Motor neuron (in vitro differentiated cells): ENCODE measurements at places on chromosomes 4 and X.

GRCh38 chr4:105283501-105283900 is 136.8 kb downstream of the TET2 start:
- no peak for ATAC-seq

GRCh38 chrX:46447384-46447783 is 97.8 kb downstream of the ZNF674 start:
- ATAC-seq, result peak; percentile 66

DNA sequence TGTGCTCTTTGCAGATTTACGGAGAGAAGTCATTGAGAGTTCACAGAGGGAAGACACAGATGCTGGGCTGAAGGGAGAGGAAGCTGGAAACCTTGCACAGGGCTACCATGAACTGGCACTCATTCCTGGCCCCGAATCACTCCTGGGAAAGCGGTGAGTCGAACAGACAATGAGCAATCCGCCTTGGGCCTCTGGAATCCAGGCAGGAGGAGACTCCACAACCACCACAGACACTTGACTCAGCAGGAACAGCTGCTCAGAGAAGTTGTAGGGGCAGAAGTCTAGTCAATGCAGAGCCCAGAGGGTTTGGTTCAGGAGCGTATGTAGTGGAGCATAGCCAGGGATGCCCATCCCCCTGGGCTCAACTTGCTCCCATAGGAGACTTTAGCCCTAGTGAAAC is 62.8 kb upstream of the GRIA3 start:
- no peak for ATAC-seq

DNA sequence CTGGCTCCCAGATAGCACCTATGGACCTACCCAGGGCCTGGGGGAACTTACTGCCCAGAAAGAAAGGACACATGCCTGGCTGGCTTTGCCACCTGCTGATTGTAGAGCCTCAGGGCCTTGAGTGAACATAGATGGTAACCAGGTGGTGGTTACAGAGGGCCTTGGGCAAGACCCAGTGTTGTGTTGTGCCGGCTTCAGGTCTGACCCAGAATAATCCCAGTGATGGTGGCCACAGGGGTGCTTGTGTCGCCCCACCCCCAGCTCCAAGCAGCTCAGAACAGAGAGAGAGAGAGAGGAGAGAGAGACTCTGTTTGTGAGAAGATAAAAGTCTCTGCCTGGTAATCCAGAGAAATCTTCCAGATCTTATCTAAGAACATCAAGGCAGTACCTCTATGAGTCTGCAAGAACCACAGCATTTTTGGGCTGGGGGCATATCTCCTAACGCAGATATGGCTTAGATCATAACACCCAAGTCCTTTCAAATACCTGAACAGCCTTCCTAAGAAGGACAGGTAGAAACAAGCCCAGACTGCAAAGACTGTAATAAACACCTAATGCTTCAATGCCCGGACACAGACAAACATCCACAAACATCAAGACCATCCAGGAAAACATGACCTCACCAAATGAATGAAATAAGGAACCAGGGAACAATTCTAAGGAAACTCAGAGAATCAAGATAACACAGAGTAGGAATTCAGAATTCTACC is 16.3 kb upstream of the RP2 start:
- no peak for ATAC-seq

GRCh38 chr4:123510221-123510620 is 113.6 kb downstream of the SPRY1 start:
- no peak for ATAC-seq

GRCh38 chr4:139530833-139531427 is 25.1 kb downstream of the SETD7 start:
- ATAC-seq, result peak; percentile 30

GRCh38 chr4:80072744-80073472 is at the start of gene ANTXR2:
Gene ANTXR2, minus strand, starts transcription at chr4:80073229. Its CDS starts 669 bp downstream, at chr4:80072560.
- ATAC-seq, result peak; percentile 84

- no peak for ATAC-seq
These were observed 21.8 kb downstream of the MBNL3 start for GRCh38 chrX:132467026-132467425.

DNA sequence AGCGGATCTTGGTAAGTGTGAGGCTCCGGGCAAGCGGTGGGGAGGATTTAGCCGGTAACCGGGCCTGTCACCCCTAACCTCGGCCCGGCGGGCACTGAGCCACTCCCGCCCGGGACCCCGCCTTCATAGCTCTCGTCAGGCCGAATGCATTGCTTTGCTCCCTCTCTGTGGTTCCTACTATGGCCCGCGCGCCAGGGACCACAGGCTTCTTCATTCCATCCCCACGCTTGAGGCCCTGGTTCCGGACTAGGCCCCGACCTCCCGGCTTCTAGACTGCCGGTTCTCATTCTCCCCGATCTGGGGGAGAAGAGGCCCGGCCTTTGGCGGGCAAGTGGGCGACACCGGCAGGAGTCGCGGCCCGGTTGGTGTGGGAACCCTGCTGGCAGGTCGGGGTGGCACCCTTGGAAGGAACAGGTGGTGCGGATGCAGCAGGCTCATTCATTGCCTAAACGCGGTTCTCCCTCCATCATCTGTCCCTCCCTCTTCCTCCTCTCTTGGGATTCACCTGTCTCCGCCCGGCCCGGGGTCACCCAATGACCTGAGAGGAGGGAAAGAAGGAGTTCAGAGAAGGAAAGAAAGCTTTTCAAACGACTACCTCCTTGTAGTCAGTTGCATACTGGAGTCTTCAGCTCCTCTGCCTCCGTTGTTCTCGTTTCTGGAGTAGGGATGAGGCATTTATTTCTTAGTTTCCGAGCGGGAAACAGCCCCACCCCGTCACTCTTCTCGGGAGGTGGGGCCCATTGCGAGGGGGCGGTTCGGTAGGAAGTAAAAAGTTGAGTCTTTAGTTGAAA is at the start of gene NDUFC1:
Gene NDUFC1, minus strand, starts transcription at position 657 of the 791 bp plus-strand sequence. CDS start 6,679 bp downstream, outside the sequence.
- peak; percentile 41 for ATAC-seq

GRCh38 chr4:152831416-152831815 is 51.7 kb downstream of the ARFIP1 start:
- no peak for ATAC-seq

GRCh38 chr4:71711044-71711984 is 72.6 kb downstream of the GC start:
- ATAC-seq, result no peak

GRCh38 chr4:89064848-89065247 is 7.9 kb upstream of the FAM13A start:
- no peak for ATAC-seq

GRCh38 chr4:38782452-38783108 is at the start of gene TLR10:
Gene TLR10, minus strand, starts transcription at chr4:38782990. Its CDS starts 7,400 bp downstream, at chr4:38775590.
- ATAC-seq, result peak; percentile 51

- peak; percentile 84 for ATAC-seq
These were observed 20.4 kb upstream of the GPM6B start for GRCh38 chrX:13837290-13837745.

DNA sequence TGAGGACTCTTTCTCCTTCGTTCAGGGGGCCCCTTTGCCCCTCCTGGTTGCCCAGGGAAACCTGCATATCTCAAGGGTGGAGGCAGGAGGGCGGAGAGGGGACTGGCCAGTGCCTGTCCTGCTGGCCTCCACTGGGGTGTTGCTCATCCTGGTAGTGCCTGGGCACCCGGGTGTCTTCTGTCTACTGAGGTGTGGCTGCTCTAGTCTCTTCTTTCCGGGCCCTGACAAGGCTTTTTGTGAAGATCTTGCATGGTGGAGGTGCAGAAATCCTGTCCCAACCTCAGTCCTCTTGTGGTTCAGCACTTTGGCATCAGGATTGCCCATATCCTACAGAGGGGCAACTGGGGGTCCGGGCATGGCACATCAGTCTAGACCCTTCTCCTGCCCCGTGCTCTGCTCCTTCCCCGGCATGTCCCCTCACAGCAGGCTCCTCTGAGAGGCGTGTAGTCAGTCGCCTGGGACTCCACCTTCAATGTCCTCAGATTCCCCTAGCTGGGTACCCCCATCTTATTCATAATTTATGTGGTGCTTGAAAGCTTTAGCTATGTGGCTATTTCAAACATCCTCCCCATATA is 1.9 kb downstream of the CCDC110 start:
- ATAC-seq, result no peak

DNA sequence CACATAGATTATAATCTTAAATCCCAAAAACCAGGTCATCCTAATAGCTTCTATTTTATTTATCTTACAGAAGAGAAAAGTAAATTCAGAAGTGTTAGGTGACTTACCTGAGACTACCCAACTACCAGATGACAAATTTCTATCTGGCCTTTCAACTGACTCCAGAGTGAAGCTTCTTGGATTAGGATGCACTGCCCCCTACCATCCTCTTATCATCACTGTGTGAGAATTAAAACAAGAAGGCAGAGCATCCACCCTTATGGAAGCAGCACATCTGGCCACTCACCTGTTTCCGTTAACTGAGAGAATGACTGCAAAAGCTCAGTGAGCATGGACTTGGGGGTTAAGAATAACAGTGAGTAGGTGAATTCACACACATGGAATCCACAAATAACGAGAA is 502.6 kb upstream of the TECRL start:
- no peak for ATAC-seq
